ENCODE measurements at places on chromosomes 12 and 14.

DNA sequence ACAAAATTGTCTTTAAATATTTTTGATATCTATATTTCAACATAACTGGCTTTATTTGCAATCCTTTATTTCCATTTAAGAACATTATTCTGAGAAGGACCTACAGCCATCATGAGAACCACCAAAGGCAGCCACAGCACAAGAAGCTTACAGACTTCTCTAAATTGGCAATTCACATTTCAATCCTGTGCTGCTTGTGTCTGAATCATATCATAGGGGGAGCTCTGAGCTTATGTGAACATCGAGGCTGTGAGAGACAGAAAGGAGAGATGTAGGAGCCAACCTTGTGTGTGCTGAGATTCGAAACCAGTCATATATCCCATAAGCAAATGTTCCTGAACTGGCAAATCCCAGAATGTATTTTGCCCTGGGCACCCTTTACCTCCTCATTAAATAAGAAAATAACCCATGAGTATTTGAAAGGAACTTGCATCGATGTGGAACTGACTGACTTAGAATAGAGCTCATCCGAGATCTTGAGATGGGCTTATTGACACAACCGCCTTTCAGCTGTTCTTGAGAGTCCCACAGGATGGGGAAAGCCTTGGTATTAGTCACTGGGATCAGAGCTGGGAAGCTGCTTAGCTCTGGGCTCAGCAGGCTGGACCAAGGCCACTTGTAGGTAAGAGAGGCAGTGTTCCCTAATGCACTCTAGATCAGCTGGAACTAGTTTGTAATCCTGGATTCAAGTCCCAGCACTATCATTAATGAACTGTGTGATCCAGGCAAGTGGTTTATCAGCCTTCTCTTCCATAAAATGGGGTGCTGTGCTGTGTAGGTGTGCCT, 329.8 kb downstream of the CACNA1C start:
- no peak for DNase-seq
- no peaks in the 10 kb centered on the region for H3K36me3 ChIP-seq
- H3K27me3 ChIP-seq, result no peaks in the 10 kb centered on the region

- peaks cover 3% of the 10 kb centered on the region for H3K4me1 ChIP-seq
- H3K36me3 ChIP-seq, result no peaks in the 10 kb centered on the region
- H3K27ac ChIP-seq, result peak overlapping the region; percentile 17
- H3K27me3 ChIP-seq, result no peaks in the 10 kb centered on the region
- H3K4me3 ChIP-seq, result no peak overlapping the region
These were observed 32.0 kb downstream of the SSH1 start for GRCh38 chr12:108825201-108825950.

DNA sequence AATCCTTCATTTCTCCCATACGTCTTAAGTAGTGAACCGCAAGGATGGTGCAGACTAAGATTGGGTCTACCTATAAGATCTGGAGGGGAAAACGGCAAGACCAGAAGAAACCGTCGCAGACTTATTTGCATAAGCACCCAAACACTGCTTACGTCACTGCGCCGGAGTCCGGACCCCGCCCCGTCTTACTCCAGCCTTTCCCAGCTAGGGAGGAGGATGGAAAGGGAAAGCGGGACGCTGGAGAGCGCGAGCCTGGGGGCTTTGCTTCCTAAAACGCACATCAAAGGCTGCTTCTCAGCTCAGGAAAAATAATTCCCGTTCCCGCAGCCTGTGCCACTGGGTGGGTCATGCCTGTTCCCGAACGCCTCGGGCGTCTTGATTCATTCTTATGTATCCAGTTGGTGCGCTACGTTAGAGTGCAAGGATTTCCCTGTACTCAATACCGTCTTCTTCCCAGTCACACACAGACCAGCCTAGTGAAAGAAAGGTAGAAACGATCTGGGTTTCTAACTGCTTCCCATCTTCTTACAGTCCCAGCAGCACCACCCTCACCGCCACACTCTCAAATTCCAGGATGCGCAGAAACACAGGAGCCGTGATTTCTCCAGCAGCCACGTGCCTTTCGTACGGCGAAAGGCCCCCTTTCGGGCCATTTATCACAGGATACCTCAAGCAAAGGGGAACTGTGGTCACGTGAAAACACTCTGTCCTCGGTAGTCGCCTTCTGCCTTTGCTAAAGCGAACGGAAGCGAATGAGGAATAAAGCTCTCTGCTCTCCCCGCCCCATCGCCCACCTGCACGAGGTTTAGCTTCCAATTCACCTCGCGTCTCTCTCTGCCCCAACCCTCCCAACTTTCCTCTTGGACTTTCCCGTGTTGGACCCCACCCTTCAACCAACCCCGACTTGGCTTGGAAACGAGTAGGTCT, 1.1 kb downstream of the SLC6A15 start:
- no peaks in the 10 kb centered on the region for H3K4me1 ChIP-seq
- H3K27ac ChIP-seq, result no peak overlapping the region
- H3K27me3 ChIP-seq, result peaks cover 4% of the 10 kb centered on the region
- no peak for DNase-seq
- no peaks in the 10 kb centered on the region for H3K36me3 ChIP-seq

GRCh38 chr14:94132285-94132887, 3.0 kb upstream of the IFI27L2 start:
- no peaks in the 10 kb centered on the region for H3K4me1 ChIP-seq
- no peaks in the 10 kb centered on the region for H3K27me3 ChIP-seq
- no peak overlapping the region for H3K27ac ChIP-seq
- peak; percentile 37 for DNase-seq

DNA sequence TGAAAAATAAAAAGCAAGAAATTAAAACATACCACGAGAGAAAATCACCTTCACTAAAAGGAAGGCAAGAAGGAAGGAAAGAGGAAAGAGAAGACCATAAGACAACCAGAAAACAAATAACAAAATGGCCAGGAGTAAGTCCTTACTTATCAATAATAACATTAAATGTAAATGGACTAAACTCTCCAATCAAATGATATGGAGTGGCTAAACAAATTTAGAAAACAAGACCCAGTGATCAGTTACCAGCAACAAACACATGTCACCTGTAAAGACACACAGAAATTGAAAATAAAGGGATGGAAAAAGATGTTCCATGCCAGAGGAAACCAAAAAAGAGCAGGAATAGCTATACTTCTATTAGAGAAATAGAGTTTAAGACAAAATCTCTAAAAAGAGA, 85.0 kb upstream of the SLC38A4 start:
- H3K27me3 ChIP-seq, result no peaks in the 10 kb centered on the region
- no peak overlapping the region for H3K4me3 ChIP-seq
- no peaks in the 10 kb centered on the region for H3K36me3 ChIP-seq
- no peak overlapping the region for H3K27ac ChIP-seq
- H3K4me1 ChIP-seq, result no peaks in the 10 kb centered on the region

GRCh38 chr12:12047682-12048081, 23.1 kb upstream of the BCL2L14 start:
- no peaks in the 10 kb centered on the region for H3K36me3 ChIP-seq
- no peaks in the 10 kb centered on the region for H3K4me1 ChIP-seq
- H3K27ac ChIP-seq, result no peak overlapping the region
- DNase-seq, result no peak

- no peak overlapping the region for H3K4me3 ChIP-seq
- no peak for DNase-seq
- peak overlapping the region; percentile 71 for H3K27ac ChIP-seq
- no peaks in the 10 kb centered on the region for H3K27me3 ChIP-seq
- peaks cover 5% of the 10 kb centered on the region for H3K36me3 ChIP-seq
These were observed 4.9 kb upstream of the CRIP2 start for GRCh38 chr14:105469456-105470349.

DNA sequence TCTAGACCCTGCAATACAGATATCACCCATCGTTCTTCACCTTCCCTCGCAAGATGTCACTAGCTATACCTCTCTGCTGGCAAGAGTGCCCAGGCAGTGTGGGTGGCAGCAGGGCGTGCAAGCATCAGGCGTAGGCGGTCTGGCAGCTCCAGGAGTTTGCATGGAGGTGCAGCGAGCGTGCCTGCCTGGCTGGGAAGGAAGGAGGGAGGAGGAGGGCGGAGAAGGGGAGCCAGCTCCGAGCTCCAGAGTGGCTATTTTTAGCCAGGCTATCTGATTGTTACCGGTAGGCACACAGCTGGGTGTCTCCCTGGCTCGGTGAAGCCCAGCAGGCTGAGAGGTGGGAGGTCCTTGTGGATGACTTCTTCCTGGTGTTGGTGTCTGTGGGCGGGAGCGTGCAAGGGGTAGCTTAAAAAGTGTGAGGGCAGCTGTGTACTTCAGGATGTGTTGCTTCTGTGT, 6.2 kb downstream of the FOXJ2 start:
- H3K36me3 ChIP-seq, result no peaks in the 10 kb centered on the region
- H3K4me1 ChIP-seq, result peaks cover 27% of the 10 kb centered on the region
- DNase-seq, result peak; percentile 82
- no peaks in the 10 kb centered on the region for H3K27me3 ChIP-seq

- peaks cover 4% of the 10 kb centered on the region for H3K4me1 ChIP-seq
- no peaks in the 10 kb centered on the region for H3K36me3 ChIP-seq
- no peak overlapping the region for H3K27ac ChIP-seq
- H3K4me3 ChIP-seq, result no peak overlapping the region
These were observed 31.9 kb upstream of the NCOR2 start for GRCh38 chr12:124599074-124599999.
